ENCODE measurements at places on chromosomes 13 and 19.

- no peak for DNase-seq
Measured at GRCh38 chr13:32669030-32669646, 82.9 kb downstream of the PDS5B start.

DNA sequence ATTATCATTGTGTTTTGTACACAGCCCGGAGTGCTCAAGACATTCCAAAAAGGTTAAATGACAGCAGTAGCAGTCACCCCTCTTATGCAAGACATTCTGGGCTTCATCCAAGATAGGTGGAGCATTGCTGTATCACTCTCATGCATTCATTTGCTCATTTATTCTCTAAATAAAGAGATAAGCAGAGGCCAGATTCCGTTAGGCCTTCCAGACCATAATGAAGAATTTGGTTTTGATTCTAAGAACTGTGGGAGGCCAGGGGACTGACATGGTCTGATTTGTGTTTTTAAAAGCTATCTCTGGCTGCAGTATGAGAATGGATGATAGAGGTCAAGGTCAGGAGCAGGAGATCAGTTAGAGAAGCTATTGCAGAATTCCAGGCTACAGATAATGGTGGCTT lies 145.8 kb downstream of the KCNRG start:
- no peak for DNase-seq

DNA sequence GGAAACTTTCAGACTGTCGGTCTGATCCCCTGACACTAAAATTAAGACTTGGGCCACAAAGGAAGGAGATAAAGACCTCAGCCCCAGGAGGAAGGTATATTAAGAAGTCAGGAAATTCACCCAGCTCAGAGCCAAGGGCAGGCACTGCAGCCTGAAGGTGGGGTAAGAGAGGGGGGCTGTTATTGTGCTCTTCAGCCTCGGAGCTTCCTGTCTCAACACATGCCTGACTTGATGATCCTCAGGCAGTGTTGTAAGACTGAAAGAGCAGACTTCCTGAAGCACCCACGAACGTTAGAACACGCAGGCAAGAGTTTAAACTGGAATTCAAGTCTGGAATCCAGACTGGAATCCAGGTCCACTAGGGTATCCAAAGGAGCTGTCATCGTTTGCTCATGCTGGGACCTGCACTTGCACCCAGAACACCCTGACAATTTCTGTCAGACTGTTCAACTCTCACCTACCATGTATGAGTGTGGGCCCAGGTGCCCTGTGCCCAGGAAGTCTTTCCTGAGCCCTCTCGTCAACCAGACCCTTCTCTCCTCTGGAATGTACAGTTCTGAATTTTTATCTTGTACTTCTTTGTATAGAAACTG lies 10.7 kb upstream of the FLT1 start:
- no peak for DNase-seq

GRCh38 chr19:48194844-48195830 lies 24.7 kb downstream of the ZSWIM9 start:
- DNase-seq: no peak

GRCh38 chr19:46903458-46903857 lies 42.7 kb downstream of the ARHGAP35 start:
- DNase-seq: no peak

DNA sequence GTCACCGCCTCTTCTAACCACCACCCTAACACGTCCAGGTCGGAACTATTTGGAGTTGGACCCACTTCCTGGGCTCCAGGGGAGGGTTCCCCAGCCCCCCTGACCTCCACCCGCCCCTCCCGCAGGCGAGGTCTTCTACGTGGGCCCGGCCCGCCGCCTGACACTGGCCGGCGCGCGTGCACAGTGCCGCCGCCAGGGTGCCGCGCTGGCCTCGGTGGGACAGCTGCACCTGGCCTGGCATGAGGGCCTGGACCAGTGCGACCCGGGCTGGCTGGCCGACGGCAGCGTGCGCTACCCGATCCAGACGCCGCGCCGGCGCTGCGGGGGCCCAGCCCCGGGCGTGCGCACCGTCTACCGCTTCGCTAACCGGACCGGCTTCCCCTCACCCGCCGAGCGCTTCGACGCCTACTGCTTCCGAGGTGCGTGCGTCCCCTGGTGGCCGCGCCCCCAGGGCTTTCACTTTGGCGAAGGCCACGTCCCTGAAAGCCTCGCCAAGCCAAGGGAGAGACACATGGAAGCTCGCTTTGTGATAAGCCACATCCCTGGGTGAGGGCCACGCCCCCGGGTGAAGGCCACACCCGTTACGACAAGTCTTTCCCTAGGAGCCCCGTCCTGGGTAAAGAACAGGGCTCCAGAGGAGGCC lies 13.2 kb downstream of the NCAN start:
- peak; percentile 71 for DNase-seq
